Stomach (tissue), 19 donors: ENCODE measurements at places on chromosomes 3 and 15.
A peak's percentile ranks its signal among the peaks of the same experiment; 100 is the strongest.

- peak; percentile 38 for DNase-seq
These were observed 4.6 kb upstream of the CIDEC start for GRCh38 chr3:9884555-9885165.

DNA sequence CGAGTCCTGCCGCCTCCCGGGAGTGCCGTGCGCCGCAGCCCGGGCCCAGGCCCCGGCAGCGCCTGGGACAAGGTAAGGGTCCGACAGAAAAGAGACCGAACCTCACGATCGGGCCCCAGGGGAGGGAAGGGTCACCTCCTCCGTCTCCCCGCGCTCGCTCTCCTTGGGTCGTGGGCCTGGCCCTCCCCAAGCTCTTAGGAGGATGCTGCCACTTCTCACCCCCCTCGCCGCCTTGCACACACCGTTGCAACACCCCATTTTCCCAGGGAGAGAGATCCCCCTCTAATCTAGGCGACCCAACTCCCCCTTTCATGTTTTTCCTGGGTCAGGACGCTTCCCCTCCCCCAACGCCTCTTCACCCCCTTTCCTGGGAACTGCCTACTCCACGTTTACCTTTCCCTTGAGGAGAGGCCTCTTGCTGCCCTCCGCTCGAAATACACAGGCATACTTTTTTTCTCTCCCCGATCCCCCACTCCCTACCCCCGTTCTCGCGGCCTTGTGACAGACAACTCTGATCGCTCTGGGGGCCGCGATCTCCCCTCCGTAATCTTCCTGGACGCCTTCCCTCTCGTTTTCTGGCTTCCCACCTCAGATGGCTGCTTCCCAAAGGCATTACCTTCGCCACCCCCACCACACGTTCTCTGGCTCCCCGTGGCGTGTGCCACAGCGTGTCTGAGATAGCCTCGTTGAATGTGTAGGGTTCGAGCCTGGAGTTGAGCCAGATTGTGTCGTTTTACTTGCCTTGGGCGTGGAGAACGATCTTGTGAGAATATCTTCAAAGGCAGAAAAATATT is 688 bp downstream of the SETD5 start:
- peak; percentile 85 for DNase-seq

DNA sequence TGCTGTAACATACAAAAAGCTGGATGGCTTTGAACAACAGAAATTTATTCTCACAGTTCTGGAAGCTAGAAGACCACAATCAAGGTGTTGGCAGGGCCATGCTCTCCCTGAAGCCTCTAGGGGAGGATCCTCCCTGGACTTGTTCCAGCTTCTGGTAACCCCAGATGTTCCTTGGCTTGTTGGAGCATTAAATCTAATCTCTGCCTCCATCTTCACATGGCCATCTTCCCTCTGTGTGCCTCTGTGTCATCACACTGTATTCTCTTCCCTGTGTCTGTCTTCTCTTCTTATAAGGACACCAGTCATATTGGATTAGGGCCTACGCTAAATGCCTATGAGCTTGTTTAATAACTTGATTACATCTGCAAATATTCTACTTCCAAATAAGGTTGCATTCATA is 109.5 kb downstream of the STAG1 start:
- no peak for DNase-seq

DNA sequence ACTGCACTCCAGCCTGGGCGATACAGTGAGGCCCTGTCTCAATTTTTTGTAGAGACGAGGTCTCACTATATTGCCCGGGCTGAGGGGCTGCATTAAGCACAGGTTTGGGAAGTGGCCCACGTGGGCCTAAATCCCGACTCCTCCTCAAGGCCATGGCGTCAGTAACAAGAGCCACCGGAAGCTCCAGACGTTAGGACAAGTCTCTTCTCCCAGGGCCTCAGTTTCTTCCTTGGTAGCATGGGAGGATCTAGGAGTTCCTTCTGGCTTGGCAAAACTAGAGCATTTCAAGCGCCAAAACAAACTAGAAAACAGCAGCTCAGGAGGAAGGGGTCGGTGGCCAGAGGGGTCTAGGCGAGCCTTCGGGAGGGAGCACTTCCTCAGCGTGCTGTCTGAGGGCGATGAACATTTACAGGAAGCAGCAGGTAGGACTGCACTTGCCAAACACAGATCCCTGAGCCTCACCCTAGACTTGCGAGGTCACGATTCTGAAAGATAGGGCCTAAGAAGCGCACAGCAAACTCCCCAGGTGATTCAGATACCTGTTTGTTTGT is 536 bp downstream of the SNAPC5 start:
- no peak for DNase-seq
